ENCODE measurements at places on chromosomes 11 and 22. TPM values are rescaled to one million over a fixed set of nuclear protein-coding genes. Genes with fewer than 3 reads are reported as not detected.

ROBO4 gene
- 0.19 TPM for polyA plus RNA-seq

TBX1 gene
- polyA plus RNA-seq, result not detected

ZP1 gene
- polyA plus RNA-seq, result not detected

OR4C3 gene
- not detected for polyA plus RNA-seq

DAGLA gene
- 0.16 TPM for polyA plus RNA-seq

FAM118B gene
- polyA plus RNA-seq, result 16.5 TPM

CCDC89 gene
- not detected for polyA plus RNA-seq

DCPS gene
- polyA plus RNA-seq, result 37.2 TPM

TENM4 gene
- 1.7 TPM for polyA plus RNA-seq

BIK gene
- polyA plus RNA-seq, result 3.1 TPM

DEUP1 gene
- not detected for polyA plus RNA-seq

MMP27 gene
- not detected for polyA plus RNA-seq

XKR3 gene
- polyA plus RNA-seq, result not detected

OR5P2 gene
- polyA plus RNA-seq, result not detected

EPS8L2 gene
- 0.61 TPM for polyA plus RNA-seq

KCNC1 gene
- polyA plus RNA-seq, result not detected
